Aorta (tissue), 5 donors: ENCODE measurements at places on chromosomes 3 and 15. TPM values are rescaled to one million over a fixed set of nuclear protein-coding genes. Genes with fewer than 3 reads are reported as not detected.

GRCh38 chr15:83927704-83928391 lies 273.9 kb downstream of the ADAMTSL3 start:
- no peak overlapping the region for H3K27ac ChIP-seq
- H3K36me3 ChIP-seq = no peaks in the 10 kb centered on the region
- no peaks in the 10 kb centered on the region for H3K27me3 ChIP-seq
- no peak for DNase-seq
- H3K4me1 ChIP-seq = peaks cover 2% of the 10 kb centered on the region

GRCh38 chr15:83144771-83145170 lies 37.3 kb downstream of the TM6SF1 start:
- H3K4me3 ChIP-seq = no peak overlapping the region
- no peaks in the 10 kb centered on the region for H3K27me3 ChIP-seq
- DNase-seq = no peak

C15orf61 gene
- total RNA-seq = 4.4 TPM

PRTG gene
- 2.1 TPM for total RNA-seq

- H3K27ac ChIP-seq = no peak overlapping the region
- H3K36me3 ChIP-seq = no peaks in the 10 kb centered on the region
- H3K4me3 ChIP-seq = no peak overlapping the region
- DNase-seq = no peak
- no peaks in the 10 kb centered on the region for H3K4me1 ChIP-seq
Measured at GRCh38 chr3:141680620-141681389, 57.3 kb upstream of the RNF7 start.

DNA sequence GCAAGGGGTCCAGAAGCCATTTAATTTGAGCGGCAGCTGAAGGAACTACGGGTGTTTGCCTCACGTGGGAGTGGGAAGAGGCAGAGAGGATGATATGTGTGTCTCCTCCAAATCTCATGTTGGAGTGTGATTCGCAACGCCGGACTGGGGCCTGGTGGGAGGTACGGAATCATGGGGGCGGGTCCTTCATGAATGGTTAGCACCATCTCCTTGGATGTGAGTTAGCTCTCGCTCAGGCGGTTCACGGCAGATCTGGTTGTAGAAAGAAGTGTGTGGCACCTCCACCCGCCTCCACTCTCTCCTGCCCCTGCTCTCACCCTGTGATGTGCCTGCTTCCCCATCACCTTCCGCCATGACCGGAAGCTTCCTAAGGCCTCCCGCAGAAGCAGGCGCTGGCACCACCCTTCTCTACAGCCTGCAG lies 25.4 kb downstream of the XXYLT1 start:
- no peaks in the 10 kb centered on the region for H3K4me1 ChIP-seq
- peak; percentile 56 for DNase-seq
- no peaks in the 10 kb centered on the region for H3K27me3 ChIP-seq
- H3K4me3 ChIP-seq = no peak overlapping the region
- H3K36me3 ChIP-seq = no peaks in the 10 kb centered on the region

DNA sequence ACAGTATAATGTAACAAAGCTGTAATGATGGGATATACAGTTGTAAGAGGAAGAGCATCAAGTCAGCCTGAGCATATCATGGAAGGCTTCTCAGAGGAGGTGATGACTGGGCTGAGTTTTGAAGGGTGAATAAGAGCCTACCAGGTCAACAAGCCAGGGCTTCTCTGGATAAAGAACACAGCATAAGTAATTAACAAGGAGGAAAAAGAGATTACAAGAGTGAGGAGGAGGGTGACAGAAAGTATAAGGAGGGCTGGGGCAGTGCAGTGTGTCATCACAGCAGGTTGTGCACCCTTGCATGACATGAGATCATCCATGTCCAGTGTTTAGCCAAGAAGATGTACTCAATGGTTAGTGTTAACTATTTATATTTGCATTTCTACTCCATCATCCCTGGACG lies 16.9 kb upstream of the SPATA12 start:
- H3K4me1 ChIP-seq = no peaks in the 10 kb centered on the region
- DNase-seq = no peak
- H3K27me3 ChIP-seq = no peaks in the 10 kb centered on the region

GRCh38 chr15:64247906-64248541 lies 85.2 kb upstream of the PPIB start:
- H3K4me1 ChIP-seq = no peaks in the 10 kb centered on the region
- no peak overlapping the region for H3K27ac ChIP-seq
- no peak overlapping the region for H3K4me3 ChIP-seq
- H3K27me3 ChIP-seq = no peaks in the 10 kb centered on the region

ECT2 gene
- 4.1 TPM for total RNA-seq

GRCh38 chr15:45146405-45146804 lies 16.6 kb downstream of the DUOX1 start:
- no peak overlapping the region for H3K4me3 ChIP-seq
- no peaks in the 10 kb centered on the region for H3K36me3 ChIP-seq
- DNase-seq = peak; percentile 23
- H3K4me1 ChIP-seq = no peaks in the 10 kb centered on the region

DNA sequence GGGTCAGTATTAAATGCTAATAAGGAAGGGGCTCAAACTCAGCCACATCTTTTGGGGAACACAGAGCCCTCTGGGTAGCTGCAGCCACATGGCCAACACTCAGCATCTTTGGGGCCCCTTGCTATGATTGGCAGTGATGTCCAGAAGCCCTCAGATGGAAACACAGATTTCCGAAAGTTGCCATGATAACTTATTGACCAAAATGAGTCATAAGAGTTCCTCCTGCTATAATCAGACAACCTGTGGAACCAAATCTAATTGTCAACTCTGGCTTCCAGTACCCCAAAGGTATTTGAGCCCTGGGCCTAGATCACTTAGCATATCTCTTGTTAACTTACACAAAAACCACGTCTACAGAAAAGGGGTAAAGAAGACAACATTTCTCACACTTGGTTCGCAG lies 392.2 kb downstream of the KCNH8 start:
- H3K36me3 ChIP-seq = no peaks in the 10 kb centered on the region
- no peaks in the 10 kb centered on the region for H3K27me3 ChIP-seq
- H3K4me3 ChIP-seq = no peak overlapping the region

COL6A6 gene
- total RNA-seq = 0.09 TPM

GRCh38 chr15:52234596-52235541 lies 43.7 kb upstream of the GNB5 start:
- DNase-seq = no peak
- H3K4me3 ChIP-seq = no peak overlapping the region
- no peak overlapping the region for H3K27ac ChIP-seq
- H3K36me3 ChIP-seq = no peaks in the 10 kb centered on the region
- H3K27me3 ChIP-seq = no peaks in the 10 kb centered on the region

- H3K27me3 ChIP-seq = no peaks in the 10 kb centered on the region
- H3K36me3 ChIP-seq = no peaks in the 10 kb centered on the region
- no peak overlapping the region for H3K27ac ChIP-seq
- no peak for DNase-seq
- peaks cover 2% of the 10 kb centered on the region for H3K4me1 ChIP-seq
Measured at GRCh38 chr3:196789885-196790359, 50.3 kb downstream of the PAK2 start.

DNA sequence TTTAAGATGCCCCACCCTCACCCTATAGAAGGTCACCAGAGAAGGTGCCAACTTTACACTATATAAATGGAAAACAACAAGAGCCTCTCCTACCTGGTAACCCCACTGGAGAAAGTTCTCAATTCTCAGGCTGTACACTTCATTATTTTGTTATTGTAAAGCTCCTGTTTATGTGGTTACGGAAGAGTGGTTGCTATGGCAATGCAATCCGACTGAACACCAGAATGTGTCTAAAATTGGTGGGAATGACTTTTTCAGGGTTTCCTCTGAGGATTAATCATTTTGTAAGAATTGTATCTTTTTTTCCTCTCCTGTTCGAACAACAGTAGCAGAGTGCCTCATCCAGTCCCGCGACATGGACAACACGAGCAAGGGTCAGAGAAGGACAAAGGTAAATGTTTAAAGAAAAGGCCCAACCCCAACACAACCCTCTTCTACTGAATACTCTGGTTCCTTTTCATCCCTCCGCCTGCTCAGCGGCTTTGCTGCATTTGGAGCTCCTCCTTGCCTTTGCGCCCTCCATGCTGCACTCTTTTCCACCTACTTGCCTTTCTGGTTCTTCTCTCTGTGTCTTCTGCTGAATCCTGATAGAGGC lies 45.3 kb downstream of the DGKG start:
- no peak overlapping the region for H3K27ac ChIP-seq
- H3K4me1 ChIP-seq = no peaks in the 10 kb centered on the region
- H3K27me3 ChIP-seq = no peaks in the 10 kb centered on the region
- no peak overlapping the region for H3K4me3 ChIP-seq
- no peaks in the 10 kb centered on the region for H3K36me3 ChIP-seq
- no peak for DNase-seq

DNA sequence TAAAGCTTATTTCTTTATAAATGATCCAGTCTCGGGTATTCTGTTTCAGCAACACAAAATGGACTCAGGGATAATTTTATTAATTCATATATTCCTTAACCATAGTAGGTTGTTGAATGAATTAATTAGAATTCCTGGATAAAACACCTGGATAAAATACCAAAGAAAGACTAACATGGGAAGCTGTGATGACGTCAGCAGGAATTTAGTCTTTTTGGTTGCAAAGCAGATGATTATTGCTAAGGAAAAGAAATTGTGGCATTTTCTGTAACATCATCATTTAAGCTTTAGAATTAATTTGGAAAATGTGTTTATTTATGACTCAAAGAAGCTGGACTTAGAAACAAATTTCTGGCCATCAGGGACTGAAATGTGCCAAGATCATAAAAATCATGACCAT lies 228.3 kb upstream of the ZBTB20 start:
- DNase-seq = no peak
- H3K27me3 ChIP-seq = no peaks in the 10 kb centered on the region
- H3K36me3 ChIP-seq = no peaks in the 10 kb centered on the region
- H3K27ac ChIP-seq = no peak overlapping the region

FILIP1L gene
- total RNA-seq = 332 TPM

TRIM42 gene
- total RNA-seq = not detected

DNA sequence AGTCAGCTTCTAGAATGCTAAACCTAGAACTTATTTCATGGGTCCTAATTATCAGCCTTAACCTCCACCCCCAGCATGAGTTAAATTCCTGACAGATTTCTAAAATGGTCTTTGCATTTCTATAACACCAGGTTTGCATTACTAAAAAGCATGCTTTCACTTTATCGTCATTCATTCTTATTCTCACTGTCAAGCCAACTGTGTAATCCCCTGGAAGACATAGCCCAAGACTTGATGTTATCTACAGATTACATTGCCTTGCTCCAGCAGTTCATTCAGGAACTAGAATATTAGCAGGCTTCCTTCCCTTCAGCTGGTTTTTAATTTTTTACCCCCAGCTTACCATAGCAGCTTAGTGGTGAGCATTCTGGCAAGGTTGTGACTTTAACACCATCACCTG lies 184.0 kb downstream of the SLCO3A1 start:
- no peak for DNase-seq
- H3K4me1 ChIP-seq = peaks cover 8% of the 10 kb centered on the region
- H3K27ac ChIP-seq = no peak overlapping the region
- H3K36me3 ChIP-seq = no peaks in the 10 kb centered on the region
- H3K4me3 ChIP-seq = no peak overlapping the region

- H3K4me1 ChIP-seq = no peaks in the 10 kb centered on the region
- no peak for DNase-seq
- H3K27me3 ChIP-seq = no peaks in the 10 kb centered on the region
- H3K36me3 ChIP-seq = no peaks in the 10 kb centered on the region
- H3K4me3 ChIP-seq = no peak overlapping the region
Measured at GRCh38 chr3:87654184-87654583, 377.8 kb upstream of the POU1F1 start.

DNA sequence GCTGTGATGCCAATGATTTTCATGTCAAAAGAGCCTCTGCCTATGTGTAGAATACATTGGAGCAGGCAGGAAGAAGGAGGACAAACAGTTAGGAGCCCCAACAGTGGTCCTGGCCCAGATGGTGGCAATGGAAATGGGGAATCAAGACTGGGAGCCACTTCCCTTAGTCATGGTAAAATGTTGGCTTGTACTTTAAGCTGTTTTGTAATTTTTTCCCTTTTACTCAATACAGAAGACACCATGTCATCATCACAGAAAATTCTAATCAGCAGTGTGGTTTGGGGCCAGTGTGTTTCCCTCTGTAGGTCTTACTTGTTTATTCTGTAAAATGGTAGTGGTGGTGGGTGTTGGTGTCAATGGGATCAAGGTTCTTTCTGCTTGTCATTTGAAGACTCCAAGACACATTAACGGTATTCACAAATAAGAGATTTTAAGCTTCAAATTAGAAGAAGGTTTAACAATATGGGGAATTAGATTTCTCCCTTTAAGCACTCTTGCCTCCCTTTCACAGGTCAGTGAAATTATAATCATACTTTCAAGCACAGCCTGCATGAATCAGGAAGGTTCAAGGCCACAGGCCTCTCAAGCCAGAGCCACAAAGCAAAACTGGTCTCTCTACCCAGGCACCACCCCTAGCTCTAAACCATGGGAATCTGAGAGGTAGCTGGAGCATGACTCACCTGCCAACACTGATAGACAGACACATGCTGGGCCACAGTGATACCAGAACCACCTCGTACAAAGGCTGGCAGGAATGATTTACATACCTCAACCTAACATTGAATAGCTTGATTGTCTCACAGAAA lies 24.9 kb downstream of the SIAH2 start:
- H3K36me3 ChIP-seq = no peaks in the 10 kb centered on the region
- no peak for DNase-seq
- H3K27ac ChIP-seq = no peak overlapping the region
- no peaks in the 10 kb centered on the region for H3K27me3 ChIP-seq
- H3K4me3 ChIP-seq = no peak overlapping the region
- no peaks in the 10 kb centered on the region for H3K4me1 ChIP-seq

DNA sequence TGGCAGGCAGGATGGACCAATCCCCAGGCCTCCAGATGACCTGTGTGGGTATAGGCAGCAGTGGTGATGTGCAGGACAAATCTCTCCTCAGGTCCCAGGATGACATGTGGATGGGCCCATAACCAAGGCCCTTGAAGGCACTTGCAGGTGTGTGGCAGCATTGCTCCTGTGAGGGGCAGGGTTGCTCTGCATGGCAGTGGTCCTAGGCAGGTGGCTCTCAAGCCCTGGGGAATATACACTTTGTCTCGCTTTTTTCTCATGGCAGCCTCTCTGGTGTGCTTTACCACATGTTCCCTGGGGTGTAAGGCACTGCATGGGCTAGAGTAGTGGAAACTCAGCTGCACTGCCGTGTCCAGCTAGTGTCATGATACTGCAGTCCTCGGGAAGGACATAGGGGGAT lies 503.6 kb downstream of the UNC13C start:
- H3K4me1 ChIP-seq = peaks cover 1% of the 10 kb centered on the region
- no peak overlapping the region for H3K27ac ChIP-seq
- no peak overlapping the region for H3K4me3 ChIP-seq
- DNase-seq = no peak
- no peaks in the 10 kb centered on the region for H3K36me3 ChIP-seq

GRCh38 chr15:97504031-97504792 lies 456.3 kb upstream of the ARRDC4 start:
- DNase-seq = no peak
- H3K27me3 ChIP-seq = no peaks in the 10 kb centered on the region
- no peaks in the 10 kb centered on the region for H3K36me3 ChIP-seq
- H3K4me3 ChIP-seq = no peak overlapping the region
- no peak overlapping the region for H3K27ac ChIP-seq
- H3K4me1 ChIP-seq = no peaks in the 10 kb centered on the region

ANKRD34C gene
- total RNA-seq = 0.30 TPM

SLC38A3 gene
- total RNA-seq = 1.4 TPM

GRCh38 chr15:28881170-28881569 lies 4.6 kb upstream of the APBA2 start:
- H3K4me3 ChIP-seq = no peak overlapping the region
- no peaks in the 10 kb centered on the region for H3K36me3 ChIP-seq
- no peak overlapping the region for H3K27ac ChIP-seq
- no peak for DNase-seq
- no peaks in the 10 kb centered on the region for H3K27me3 ChIP-seq
- no peaks in the 10 kb centered on the region for H3K4me1 ChIP-seq
